ENCODE measurements at places on chromosomes 5 and 9.

DNA sequence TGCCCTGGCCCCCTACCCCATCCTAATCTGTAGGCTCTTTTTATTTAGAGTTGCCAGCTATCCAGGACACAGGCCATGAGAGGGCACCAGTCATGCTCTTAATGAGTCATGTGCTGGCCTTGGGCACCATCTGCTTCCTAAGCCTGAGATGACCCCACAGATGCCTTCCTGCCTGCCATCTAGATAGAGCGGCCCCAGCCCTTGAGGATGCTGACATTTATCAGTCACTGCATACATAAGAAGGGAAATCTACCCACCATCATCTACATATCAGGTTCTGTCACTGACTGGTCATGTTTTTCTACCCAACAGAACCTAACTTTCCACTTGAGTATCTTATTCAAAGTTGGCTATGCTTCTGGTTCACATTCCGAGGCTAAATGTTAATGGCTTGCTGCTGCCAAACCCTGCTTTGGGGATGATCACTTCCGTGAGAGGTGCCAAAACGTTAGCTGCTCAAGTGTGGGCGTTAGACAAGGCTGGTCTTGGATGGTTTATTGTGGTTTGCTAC lies 49.9 kb upstream of the TTC23L start:
- DNase-seq = no peak

GRCh38 chr5:14149672-14150274 lies 6.6 kb downstream of the TRIO start:
- DNase-seq = no peak

DNA sequence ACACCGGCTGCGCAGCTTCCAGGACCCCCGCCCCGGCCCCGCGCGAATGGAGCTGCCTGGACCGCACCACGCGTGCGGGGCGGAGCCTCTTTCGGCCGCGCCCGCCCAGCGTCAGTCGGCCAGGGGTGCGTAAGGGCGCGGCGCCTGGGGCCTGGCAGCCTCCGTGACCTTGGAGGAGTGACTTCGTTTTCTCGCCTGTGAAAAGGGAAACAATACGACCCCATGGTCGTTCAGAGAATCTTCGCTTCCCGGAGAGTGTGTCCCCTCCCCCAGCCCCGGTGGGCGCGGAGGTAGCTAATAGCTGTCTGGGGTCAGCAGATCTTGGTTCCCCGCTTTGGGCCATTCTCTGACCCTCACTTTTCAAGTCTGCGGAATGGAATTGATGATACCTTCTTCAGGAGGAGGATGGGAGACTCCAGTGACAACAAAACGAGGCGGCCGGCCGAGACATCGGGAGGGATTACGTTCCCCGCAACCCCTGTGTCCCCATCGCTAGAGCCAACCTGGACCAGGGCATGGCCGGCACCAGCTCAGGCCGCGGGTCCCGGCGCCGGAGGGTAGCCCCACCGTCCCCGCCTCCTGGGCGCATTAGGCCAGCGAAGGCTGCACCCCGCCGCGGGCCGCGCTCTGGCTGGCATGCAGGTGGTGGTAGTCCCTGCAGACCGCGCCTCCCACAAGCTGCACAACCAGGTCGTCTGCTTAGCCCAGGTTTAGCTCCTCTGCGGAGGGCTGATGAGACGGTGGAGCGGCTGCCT lies 5.5 kb upstream of the CDHR2 start:
- peak; percentile 75 for DNase-seq

- no peak for DNase-seq
Measured at GRCh38 chr5:36239370-36240293, 2.1 kb downstream of the NADK2 start.

- no peak for DNase-seq
Measured at GRCh38 chr5:16773991-16774390, 157.2 kb upstream of the RETREG1 start.

- DNase-seq = no peak
Measured at GRCh38 chr9:72527801-72528195, 6.4 kb downstream of the TMC1 start.

GRCh38 chr5:108356286-108356685 lies 25.6 kb downstream of the FBXL17 start:
- DNase-seq = no peak

GRCh38 chr9:97895211-97895610 lies 27.1 kb downstream of the TRMO start:
- DNase-seq = no peak

- no peak for DNase-seq
Measured at GRCh38 chr5:159956074-159956473, 39.8 kb downstream of the ADRA1B start.

GRCh38 chr5:15566306-15566705 lies 66.3 kb downstream of the FBXL7 start:
- no peak for DNase-seq

- no peak for DNase-seq
Measured at GRCh38 chr5:39021413-39021812, 52.8 kb downstream of the RICTOR start.

DNA sequence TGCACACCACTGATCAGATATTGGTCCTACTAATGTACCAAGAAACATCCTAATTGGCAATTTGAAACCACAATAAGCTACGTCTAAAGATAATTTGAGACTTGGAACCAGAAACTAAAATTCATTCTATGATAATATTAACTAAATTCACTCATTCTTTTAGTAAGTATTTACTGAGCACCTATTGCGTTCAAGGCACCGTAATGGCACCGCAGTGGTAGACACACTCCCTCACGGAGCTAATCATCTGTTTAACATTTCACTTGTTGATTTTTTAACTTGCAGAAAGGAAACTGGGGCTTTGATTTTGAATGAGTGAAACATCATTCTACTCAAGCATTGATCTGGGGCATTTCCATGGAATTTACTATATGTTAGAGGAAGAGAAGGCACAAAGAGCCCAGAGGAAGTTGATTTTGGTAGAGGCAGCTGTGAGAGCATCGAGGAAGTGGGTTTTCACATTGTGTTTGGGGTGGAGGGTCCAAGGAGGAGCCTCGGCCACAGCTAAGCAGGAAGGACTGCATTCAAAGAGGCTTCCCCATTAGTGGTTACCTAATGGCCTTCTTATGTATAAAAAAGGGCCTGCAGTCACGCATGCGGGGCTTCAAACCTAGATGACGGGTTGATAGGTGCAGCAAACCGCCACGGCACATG lies 7.1 kb downstream of the RAPGEF1 start:
- peak; percentile 80 for DNase-seq

DNA sequence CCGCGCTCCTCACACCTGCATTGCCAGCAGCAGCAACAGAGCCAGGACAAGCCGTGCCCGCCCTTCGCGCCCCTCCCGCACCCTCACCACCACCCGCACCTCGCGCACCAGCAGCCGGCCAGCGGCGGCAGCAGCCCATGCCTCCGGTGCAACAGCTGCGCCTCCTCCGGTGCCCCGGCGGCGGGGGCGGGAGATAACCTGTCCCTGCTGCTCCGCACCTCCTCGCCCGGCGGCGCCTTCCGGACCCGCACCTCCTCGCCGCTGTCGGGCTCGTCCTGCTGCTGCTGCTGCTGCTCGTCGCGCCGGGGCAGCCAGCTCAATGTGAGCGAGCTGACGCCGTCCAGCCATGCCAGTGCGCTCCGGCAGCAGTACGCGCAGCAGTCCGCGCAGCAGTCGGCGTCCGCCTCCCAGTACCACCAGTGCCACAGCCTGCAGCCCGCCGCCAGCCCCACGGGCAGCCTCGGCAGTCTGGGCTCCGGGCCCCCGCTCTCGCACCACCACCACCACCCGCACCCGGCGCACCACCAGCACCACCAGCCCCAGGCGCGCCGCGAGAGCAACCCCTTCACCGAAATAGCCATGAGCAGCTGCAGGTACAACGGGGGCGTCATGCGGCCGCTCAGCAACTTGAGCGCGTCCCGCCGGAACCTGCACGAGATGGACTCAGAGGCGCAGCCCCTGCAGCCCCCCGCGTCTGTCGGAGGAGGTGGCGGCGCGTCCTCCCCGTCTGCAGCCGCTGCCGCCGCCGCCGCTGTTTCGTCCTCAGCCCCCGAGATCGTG lies 517 bp downstream of the KCNN2 start:
- DNase-seq = no peak

- DNase-seq = no peak
Measured at GRCh38 chr9:13491138-13491492, 211.6 kb upstream of the MPDZ start.

- no peak for DNase-seq
Measured at GRCh38 chr5:143279698-143280097, 123.8 kb downstream of the NR3C1 start.

- no peak for DNase-seq
Measured at GRCh38 chr5:106957336-106957735, 713.4 kb downstream of the EFNA5 start.

DNA sequence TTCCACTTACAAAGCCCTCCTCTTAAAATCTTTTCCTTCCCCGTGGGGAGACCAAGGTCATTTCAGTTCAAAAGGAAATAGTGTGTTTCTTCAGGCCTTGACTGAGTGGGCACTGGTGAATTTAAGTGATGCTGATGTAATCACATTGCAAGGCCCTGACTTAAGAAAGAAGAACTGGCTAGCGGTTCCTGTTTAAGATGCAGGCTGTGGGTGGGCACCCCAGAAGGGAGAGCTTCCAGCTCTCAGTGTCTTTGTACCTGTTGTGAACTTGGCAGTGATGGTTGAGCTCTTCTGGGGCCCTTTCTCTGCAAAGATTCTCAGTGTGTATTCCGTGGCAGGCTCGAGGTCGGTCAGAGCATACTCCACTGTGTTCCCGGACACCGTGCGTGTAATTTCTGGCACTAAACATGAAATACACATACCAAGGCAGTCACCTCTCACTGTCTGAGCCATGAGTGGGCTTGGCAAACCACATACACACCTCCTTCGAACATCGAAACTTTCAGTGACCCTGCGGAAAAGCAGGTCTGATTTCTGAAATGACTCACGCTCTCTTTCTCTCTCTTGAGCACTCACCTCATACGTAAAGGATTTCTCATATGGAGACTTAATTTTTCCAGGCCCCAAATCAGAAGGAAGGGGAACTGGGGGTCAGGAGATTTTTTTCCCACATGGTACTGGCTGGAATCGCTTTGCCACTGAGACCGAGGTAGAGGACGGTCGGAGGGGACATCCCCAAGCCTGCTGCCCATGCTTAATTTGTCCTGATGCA lies 81.9 kb downstream of the TNC start:
- no peak for DNase-seq

- no peak for DNase-seq
Measured at GRCh38 chr5:130337179-130337888, 433.1 kb downstream of the CHSY3 start.

DNA sequence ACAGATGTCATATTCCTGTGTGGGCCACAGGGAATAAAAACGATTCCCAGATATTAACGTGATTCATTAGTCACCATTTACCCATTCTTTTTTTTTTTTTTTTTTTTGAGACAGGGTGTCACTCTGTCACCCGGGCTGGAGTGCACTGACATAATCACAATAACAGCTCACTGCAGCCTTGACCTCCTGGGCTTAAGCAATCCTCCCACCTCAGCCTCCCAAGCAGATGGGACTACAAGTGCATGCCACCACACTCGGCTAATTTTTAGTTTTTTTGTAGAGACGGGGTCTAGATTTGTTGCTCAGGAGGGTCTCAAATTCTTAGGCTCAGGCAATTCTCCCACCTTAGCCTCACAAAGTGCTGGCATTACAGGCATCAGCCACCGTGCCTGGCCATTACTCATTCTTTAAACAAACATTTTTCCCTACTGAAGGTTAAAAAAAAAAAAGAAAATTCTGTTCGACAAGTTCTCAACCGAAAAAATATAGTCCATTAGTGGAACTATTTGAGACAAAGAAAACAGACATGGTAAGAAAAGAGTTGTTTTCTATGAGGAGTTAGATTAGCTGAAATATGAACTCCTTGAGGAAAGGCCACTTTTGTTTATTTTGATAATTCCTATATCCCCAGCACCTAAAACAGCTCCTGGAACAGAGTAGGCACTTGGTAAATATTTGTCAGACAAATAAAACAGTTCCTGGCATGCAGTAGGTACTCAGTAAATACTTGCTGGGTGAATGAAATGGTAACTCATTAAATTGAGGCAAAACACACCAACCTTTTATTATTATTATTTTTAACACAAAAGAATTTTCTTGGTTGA lies 32.1 kb upstream of the PDCL start:
- no peak for DNase-seq

- DNase-seq = no peak
Measured at GRCh38 chr9:115164511-115164974, 46.6 kb upstream of the TNC start.

DNA sequence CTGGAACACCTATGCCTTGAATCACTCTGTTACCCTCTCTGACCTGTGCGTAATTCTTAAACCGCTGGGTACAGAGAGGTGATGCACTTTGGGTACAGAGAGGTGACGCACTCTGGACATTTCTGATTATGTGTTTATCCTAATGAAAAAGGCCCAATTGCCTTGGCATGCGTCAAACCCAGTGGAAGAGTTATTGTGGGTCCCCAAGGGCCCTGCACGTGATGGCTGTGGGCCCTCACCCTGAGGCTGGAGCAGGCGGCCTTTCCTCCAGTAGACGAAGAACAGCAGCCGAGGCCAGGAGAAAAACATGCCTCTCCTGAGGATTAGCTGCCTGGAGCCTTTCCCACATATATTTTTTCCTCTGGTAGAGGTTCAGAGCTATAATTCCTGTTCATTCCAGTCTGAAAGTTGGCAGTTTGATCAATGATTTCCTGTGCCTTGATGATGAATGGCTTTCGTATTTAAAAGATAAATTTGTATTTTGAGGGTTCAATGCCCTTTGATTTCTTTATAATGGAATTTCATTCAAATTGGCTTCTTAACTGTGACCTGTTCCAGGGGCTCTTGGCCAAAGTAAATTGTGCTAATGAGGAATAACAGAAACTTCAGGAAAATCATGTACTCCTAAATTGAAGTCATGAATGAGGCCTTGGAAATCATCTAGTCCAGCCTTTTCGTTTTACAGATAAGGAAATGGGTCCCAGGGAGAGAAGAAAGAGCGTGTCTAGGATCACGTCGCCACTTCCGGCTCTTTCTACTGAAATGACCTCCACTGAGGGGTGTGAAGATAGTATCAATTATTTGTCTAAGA lies 22.8 kb downstream of the ACER2 start:
- DNase-seq = no peak

- DNase-seq = no peak
Measured at GRCh38 chr9:13279284-13280141, at the start of gene MPDZ. TSS of gene MPDZ (minus strand) at chr9:13279692. CDS start at chr9:13250315, 29,377 bp downstream.

- no peak for DNase-seq
Measured at GRCh38 chr9:27423915-27424710, 100.0 kb upstream of the IFNK start.

GRCh38 chr9:134899818-134900217 lies 17.9 kb downstream of the FCN1 start:
- no peak for DNase-seq

- DNase-seq = no peak
Measured at GRCh38 chr5:116451905-116452450, 122.6 kb downstream of the SEMA6A start.

GRCh38 chr5:177350776-177351391 lies 584 bp downstream of the LMAN2 start:
- no peak for DNase-seq

GRCh38 chr5:856531-857425 lies 6.0 kb upstream of the ZDHHC11 start:
- no peak for DNase-seq

- no peak for DNase-seq
Measured at GRCh38 chr5:57069115-57069835, 104.6 kb upstream of the GPBP1 start.

- DNase-seq = no peak
Measured at GRCh38 chr5:74199005-74199404, 441.5 kb downstream of the ENC1 start.

Measured in CD4-positive, alpha-beta T cell treated with Interleukin-21 for 1 hour (primary cell).